ENCODE measurements at places on chromosomes 3 and 15. TPM values are rescaled to one million over a fixed set of nuclear protein-coding genes. Genes with fewer than 3 reads are reported as not detected.

DNA sequence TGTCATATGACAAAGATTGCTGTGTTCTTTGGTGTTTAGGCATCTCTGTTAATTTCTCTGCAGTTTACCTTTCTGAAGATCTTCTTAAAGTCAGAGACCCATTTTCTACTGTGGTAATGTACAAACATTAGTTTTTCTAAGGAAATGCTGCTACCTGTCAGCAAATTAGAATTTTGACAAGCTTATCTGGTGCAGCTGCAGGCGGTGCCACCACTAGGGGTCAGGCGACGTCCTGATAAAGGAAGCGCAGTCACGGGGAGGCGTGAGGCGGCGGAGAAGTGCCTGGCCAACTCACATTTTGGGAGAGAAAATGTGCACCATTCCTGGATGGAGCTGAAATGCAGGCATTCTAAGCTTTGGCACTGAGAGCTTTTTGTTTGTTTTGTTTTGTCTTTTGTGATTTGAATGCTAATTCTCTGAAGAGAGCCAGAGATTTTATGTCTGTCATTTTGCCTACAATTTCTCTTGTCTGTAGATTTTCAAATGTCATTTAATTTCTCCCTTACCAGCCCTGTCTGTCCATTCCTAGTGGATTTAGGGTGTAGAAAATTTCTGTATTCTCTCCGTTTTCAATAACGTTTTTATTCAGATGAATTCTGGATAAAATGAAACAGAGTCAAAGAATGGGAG, 24.9 kb upstream of the SIAH2 start:
- H3K4me1 ChIP-seq, result peaks cover 4% of the 10 kb centered on the region
- no peak overlapping the region for H3K27ac ChIP-seq
- no peak overlapping the region for H3K4me3 ChIP-seq

- H3K4me3 ChIP-seq, result no peak overlapping the region
- peaks cover 16% of the 10 kb centered on the region for H3K27me3 ChIP-seq
- DNase-seq, result no peak
These were observed 27.3 kb downstream of the SV2B start for GRCh38 chr15:91127236-91127955.

DNA sequence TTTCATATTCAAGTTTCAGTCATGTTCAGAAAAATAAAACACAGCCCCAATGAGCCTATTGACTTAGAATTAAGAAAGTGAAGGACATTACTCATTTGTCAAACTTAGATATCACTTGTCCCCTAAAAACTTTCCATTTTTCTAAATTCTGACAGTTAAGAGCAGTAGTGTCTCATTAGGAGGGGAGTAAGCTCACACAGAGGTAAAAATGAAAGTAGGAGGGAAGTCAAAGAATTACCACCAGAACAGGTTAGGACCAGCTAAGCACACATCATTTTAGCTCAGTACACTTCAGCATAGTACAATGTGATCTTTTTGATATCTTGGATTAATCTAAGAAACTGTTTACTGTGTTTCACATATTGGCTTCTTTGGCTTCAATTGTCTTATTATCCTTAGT, 64.3 kb downstream of the OSTN start:
- DNase-seq, result no peak
- no peak overlapping the region for H3K27ac ChIP-seq
- no peak overlapping the region for H3K4me3 ChIP-seq

GRCh38 chr3:179935710-179936109, 101.0 kb downstream of the PEX5L start:
- no peaks in the 10 kb centered on the region for H3K36me3 ChIP-seq
- no peak for DNase-seq
- no peak overlapping the region for H3K27ac ChIP-seq
- H3K4me1 ChIP-seq, result no peaks in the 10 kb centered on the region
- no peaks in the 10 kb centered on the region for H3K27me3 ChIP-seq

GRCh38 chr3:112633757-112634156, 7.2 kb downstream of the CCDC80 start:
- no peak for DNase-seq
- no peaks in the 10 kb centered on the region for H3K27me3 ChIP-seq
- no peak overlapping the region for H3K4me3 ChIP-seq
- no peaks in the 10 kb centered on the region for H3K36me3 ChIP-seq
- no peaks in the 10 kb centered on the region for H3K4me1 ChIP-seq

GRCh38 chr3:99373088-99373845, 265.1 kb upstream of the COL8A1 start:
- no peak for DNase-seq
- no peaks in the 10 kb centered on the region for H3K36me3 ChIP-seq
- no peaks in the 10 kb centered on the region for H3K4me1 ChIP-seq
- H3K4me3 ChIP-seq, result no peak overlapping the region
- H3K27ac ChIP-seq, result no peak overlapping the region
- no peaks in the 10 kb centered on the region for H3K27me3 ChIP-seq

- H3K4me1 ChIP-seq, result peaks cover 16% of the 10 kb centered on the region
- peak overlapping the region; percentile 6 for H3K27ac ChIP-seq
- DNase-seq, result no peak
- no peaks in the 10 kb centered on the region for H3K36me3 ChIP-seq
- peaks cover 7% of the 10 kb centered on the region for H3K27me3 ChIP-seq
- no peak overlapping the region for H3K4me3 ChIP-seq
These were observed 66.4 kb upstream of the PLXNA1 start for GRCh38 chr3:126916546-126916945.

DNA sequence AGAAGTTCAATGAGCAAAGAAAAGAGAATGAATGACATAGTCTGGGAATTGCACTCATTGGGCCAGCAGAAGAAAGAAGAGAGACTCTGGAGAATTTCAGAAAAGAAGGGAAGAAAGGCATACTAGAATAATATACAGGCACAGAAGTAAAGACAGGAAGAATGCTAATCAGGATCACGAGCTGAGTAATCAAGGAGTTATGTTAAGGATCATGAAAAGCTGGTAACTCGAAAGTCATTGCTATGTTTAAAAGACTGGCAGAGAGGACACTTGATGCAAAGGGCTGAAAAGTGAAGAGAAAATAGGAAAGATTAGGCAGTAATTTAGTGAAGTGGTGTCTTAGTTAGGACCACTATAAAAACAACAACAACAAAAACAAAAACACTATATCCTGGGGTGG, 284.1 kb downstream of the ZBBX start:
- H3K4me1 ChIP-seq, result no peaks in the 10 kb centered on the region
- no peak overlapping the region for H3K4me3 ChIP-seq
- no peak for DNase-seq

GRCh38 chr15:51093488-51093838, 1.2 kb downstream of the TNFAIP8L3 start:
- no peak for DNase-seq
- H3K36me3 ChIP-seq, result no peaks in the 10 kb centered on the region
- peaks cover 20% of the 10 kb centered on the region for H3K4me1 ChIP-seq
- peaks cover 22% of the 10 kb centered on the region for H3K27me3 ChIP-seq

DNA sequence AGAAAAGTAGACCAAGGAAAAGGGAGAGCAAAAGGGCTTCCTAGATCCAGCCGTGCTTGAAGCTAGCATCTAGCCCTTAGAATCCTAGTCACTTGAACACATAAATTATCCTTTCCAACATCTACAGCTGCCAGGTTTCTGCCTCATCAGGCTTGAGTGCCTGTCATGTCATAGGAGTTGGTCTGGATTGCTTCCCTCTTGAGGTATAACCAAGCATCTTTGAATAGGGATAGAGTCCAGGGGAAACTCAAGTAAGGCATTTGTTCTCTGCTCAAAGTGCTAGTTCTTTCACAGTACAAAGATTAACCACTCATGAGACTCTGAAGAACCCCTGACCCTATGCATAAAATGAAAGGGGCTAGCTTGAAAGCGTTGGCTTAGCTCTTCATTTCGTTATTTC, 72.3 kb downstream of the SLCO3A1 start:
- no peaks in the 10 kb centered on the region for H3K27me3 ChIP-seq
- H3K36me3 ChIP-seq, result no peaks in the 10 kb centered on the region
- DNase-seq, result no peak
- H3K4me3 ChIP-seq, result no peak overlapping the region
- H3K4me1 ChIP-seq, result peaks cover 77% of the 10 kb centered on the region

DNA sequence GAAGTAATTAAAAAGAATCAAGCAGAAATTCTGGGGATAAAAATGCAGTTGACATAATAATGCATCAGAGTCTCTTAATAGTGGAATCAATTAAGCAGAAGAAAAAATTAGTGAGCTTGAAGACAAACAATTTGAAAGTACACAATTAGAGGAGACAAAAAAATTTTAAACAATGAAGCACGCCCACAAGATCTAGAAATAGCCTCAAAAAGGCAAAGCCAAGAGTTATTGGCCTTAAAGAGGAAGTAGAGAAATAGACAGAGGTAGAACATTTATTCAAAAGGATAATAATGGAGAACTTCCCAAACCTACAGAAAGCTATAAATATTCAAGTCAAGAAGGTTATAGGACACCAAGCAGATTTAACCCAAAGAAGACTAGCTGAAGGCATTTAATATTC, 113.3 kb downstream of the TBC1D2B start:
- H3K36me3 ChIP-seq, result no peaks in the 10 kb centered on the region
- no peak overlapping the region for H3K4me3 ChIP-seq
- H3K27me3 ChIP-seq, result no peaks in the 10 kb centered on the region
- H3K4me1 ChIP-seq, result peaks cover 2% of the 10 kb centered on the region
- no peak overlapping the region for H3K27ac ChIP-seq

DNA sequence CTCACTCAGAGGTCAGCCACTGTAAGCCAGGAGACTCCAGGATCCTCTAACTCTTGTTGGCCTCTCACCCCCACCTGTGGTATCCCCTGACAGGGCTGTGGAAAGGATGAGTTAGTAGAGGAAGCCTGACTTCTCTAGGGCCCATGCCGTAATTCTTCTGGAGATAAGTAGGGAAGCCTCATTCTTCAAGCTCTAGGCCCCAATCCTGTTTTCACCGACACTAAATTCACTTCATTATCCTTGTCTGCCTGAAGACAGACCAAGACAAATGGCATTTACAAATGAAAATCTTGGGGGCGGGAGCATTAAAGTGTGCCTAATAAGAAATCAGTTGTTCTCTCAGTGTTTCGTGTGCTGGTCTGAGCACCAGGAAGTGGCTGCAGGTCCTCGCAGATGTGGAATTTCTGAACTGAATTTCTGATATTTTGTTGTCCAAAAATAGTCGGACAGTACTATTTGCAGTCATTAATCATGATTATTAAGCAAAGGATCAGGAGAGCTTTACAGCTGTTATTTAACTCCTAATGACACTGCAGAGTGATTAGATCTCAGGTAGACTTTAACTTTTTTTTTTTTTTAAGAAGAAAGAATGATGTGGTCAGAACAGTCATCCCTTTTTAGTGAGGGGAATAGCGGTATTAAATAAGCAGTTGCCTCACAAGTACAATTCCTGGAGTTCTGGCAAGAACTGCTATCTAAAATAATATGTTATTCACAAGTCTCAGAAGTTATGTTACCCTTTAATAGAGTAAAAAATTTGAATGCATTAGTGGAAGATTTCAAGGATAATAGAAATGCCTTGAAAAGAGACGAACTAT, 58.4 kb downstream of the RBMS3 start:
- no peak overlapping the region for H3K4me3 ChIP-seq
- DNase-seq, result no peak
- H3K4me1 ChIP-seq, result peaks cover 19% of the 10 kb centered on the region
- H3K27me3 ChIP-seq, result no peaks in the 10 kb centered on the region
- no peaks in the 10 kb centered on the region for H3K36me3 ChIP-seq

DNA sequence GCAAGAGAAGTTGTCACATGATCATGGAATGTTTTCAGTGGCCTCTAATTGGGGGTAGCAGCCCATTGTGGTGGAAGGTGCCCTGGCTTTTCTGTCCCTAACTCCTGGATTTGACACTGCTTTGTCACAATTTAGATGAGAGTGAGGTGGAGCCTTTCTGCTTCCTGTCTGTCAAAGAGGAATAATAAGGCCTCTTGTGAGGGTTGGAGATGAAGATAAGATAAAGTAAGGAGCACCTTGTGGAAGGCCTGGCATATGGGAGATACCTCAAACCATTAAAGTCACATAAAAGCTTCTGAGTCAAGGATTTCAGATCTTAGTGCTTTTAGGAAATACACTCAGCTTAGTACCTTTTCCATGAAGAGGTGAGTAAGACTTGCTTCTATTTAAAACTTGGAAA, 172.6 kb upstream of the FAM3D start:
- DNase-seq, result no peak
- no peaks in the 10 kb centered on the region for H3K27me3 ChIP-seq
- no peak overlapping the region for H3K4me3 ChIP-seq
- H3K36me3 ChIP-seq, result no peaks in the 10 kb centered on the region

GRCh38 chr15:59165726-59166125, 40.9 kb upstream of the LDHAL6B start:
- H3K27me3 ChIP-seq, result no peaks in the 10 kb centered on the region
- peaks cover 24% of the 10 kb centered on the region for H3K36me3 ChIP-seq
- no peak for DNase-seq

DNA sequence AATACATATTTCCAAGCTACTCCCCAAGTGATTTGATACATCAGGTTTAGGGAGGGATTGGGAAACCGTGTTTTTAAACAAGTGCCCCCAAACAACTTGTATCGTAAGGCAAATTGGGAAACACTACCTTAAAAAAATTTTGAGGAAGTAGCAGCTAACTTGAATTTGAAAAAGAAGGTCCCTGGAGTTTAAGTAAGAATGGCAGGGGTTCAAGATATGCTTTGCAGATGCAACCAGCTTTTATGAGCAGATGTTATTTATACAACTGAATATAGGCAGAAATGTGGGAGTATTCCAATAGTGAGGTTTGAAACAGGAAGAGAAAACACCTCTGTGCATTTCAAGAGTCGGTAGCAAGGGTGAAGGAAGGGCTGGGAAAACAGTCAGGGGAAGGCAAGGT, 139.6 kb downstream of the IL20RB start:
- H3K27ac ChIP-seq, result no peak overlapping the region
- H3K4me3 ChIP-seq, result no peak overlapping the region
- H3K36me3 ChIP-seq, result no peaks in the 10 kb centered on the region
- H3K4me1 ChIP-seq, result no peaks in the 10 kb centered on the region
- no peaks in the 10 kb centered on the region for H3K27me3 ChIP-seq

DNA sequence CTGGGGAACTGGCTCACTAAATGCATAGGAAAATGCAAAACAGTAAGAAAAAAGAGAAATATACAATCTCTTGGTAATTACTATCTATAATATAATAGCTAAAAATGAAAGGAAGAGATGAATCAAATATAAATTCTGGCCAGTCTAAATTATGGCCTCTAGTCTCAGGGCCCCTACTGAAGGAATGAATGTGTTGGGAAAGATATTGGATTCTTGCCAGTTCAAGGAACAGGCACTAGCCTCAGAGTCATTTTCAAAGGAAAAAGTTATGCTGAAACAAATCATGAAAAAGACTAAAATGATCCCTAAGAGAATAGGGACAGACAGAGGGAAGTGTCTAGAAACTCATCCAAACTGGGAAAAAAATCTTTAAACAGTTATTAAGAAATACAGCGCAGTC, 62.4 kb downstream of the C3orf80 start:
- no peak overlapping the region for H3K4me3 ChIP-seq
- H3K27me3 ChIP-seq, result no peaks in the 10 kb centered on the region
- H3K27ac ChIP-seq, result no peak overlapping the region
- no peaks in the 10 kb centered on the region for H3K36me3 ChIP-seq
- no peak for DNase-seq

Gene DAPK2
- 56.8 TPM for total RNA-seq

Gene DNASE1L3
- 12.0 TPM for total RNA-seq

Gene TM6SF1
- total RNA-seq, result 31.2 TPM

Gene ESYT3
- total RNA-seq, result 40.3 TPM

Gene ZCWPW2
- 1.1 TPM for total RNA-seq

Gene ERICH6
- not detected for total RNA-seq

Gene TTC23
- 16.4 TPM for total RNA-seq

Gene CA12
- 4.9 TPM for total RNA-seq

Gene ZNF662
- total RNA-seq, result 7.3 TPM

Measured in lower lobe of right lung (tissue), 2 donors.